ENCODE measurements at places on chromosomes 4 and X.

DNA sequence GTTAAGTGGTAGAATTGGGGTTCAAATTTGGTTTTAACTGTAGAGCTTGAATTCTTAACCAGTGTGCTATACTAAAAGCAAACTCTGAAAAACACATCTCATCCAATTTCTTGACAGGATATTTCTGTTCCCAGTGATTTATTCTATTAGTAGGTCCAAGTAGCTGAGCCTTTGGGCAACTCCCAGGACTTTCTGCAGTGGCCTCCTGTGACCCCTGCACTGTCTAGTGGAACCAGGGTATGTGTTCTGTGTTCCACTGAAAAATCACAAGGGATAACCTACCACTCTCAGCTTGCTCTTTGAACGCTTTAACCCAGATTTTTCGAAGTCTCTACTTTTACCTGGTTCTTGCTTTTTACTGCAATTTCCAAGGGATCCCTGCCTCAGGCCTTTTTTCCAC, 58.0 kb upstream of the SCOC start:
- no peak for DNase-seq

DNA sequence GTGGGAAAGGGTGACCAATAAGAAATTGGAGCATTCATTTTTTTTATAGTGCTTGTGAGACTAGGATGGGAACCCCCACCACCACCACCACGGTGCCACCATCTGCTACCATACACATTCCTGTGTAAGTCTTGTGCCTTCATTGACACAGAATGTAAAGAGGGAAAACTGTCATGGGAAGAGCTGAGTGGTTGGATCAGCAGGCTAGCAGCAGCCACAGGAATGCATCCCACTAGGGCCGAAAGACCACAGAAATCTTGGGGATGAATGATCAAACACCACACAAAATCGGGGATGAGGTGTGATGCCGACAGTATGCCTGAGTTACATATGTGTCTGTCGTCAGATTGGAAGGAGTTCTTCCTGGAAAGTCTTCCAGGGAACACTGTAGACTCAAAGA, 69.2 kb downstream of the SRPX start:
- peak; percentile 20 for DNase-seq

GRCh38 chr4:107733431-107733925, 13.4 kb upstream of the PAPSS1 start:
- no peak for DNase-seq

GRCh38 chr4:41290479-41290878, 33.8 kb downstream of the UCHL1 start:
- no peak for DNase-seq

- no peak for DNase-seq
Observed at GRCh38 chrX:43706786-43707370, 50.8 kb downstream of the MAOA start.

DNA sequence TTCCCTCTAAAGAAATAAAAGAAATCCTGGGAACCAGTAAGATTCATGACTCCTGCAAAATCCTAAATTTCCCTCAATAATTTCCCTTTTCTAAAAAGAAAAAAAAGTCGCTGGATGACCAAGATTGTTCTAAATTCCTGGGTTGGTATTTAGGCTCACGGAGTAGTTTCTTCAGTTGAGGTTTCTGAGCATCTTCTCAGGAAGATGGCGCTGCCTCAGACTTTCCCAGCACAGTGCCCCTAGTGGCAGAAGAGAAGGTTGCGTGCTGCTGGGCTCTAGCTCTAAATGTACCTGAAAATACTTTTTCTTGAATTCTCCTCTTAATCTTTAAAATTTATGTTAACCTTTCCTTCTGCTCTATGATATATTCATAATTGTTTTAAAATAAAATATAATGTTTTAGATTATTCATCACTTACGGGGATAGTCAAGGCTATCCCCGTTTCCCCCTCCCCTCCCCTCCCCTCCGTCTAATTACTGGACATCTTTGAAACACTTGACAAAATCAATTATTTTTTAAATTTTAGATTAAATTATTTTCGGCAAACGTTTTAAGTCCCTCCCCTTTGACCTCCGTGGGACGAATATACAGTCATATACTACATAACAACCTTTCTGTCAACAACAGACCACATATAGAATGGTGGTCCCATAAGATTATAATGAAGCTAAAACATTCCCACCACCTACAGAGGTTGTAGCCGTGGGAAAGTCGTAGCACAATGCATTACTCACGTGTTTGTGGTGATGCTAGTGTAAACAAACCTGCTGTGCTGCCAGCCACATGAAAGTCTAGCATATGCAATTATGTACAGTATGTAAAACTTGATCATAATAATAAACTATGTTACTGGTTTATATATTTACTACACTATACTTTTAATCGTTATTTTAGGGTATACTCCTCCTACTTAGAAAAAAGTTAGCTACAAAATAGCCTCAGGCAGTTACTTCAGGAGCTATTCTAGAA, 41.0 kb upstream of the GATB start:
- peak; percentile 87 for DNase-seq

DNA sequence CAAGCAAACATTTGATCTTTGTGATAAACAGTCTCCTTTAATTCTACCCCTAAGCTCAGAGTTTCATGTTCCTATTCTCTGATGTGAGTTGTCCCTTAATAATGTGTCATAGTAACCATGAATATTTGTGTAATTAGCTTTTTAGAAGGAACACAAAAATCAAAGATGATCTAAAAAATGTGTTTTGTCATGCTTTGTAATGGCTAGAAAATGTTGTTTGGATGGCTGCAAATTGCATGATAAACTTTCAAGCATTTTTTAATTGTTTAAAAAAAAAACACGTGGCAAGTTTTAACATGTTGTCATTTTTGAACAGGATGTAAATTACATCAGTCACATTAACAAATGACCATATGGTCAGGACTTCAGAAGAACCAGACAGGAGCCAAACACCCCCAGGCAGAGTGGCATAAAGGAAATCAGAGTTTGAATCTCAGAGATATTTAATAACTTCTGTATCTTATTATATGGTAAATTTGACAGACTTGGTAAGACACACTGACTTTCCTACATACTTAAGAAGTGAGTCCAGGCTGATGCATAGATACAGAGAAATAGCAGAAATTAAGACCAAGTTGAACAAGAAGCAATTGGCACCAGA, 223.9 kb upstream of the VEGFC start:
- peak; percentile 74 for DNase-seq

GRCh38 chrX:119759248-119759766, 919 bp downstream of the SOWAHD start:
- no peak for DNase-seq

- DNase-seq = peak; percentile 61
Observed at GRCh38 chr4:77201343-77201742, 44.3 kb downstream of the CCNG2 start.

DNA sequence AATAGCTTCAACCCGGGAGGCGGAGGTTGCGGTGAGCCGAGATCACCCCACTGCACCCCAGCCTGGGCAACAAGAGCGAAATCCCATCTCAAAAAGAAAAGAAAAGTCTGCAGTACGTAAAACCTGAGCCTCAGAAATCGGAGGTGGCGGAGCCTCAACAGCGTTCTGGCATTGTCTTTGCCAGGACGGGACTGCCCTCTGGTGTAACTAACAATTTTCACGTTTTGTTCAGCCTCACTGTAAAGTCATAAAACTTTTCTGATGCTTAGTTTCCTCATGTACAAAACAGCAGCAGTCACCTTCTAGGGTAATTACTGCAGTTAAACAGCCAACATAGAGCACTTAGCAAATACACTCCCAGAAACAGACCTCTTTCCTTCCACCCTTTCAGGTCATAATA, 121.7 kb downstream of the RBM47 start:
- peak; percentile 8 for DNase-seq

DNA sequence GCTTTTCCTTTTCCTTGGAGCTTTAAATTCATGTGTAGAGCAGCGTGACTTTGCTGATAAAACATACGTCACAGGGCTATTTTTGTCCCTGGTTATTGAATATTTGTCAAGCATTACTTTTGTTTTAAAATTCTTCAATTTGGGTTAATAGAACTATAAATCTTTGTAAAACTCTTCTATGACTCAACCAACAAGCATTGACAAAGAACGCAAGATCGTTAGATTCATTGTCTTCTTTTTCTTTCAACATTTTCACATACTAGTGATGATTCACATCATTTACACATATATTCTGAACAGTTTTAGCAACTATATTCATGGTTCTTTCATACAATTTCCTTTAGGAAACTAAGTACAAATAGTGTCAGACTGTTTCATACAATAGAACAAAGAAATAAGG, 72.0 kb upstream of the GPM6A start:
- peak; percentile 68 for DNase-seq

- no peak for DNase-seq
Observed at GRCh38 chr4:55326629-55327028, 19.4 kb upstream of the SRD5A3 start.

GRCh38 chrX:150225266-150225665, 137.9 kb upstream of the MAMLD1 start:
- no peak for DNase-seq

DNA sequence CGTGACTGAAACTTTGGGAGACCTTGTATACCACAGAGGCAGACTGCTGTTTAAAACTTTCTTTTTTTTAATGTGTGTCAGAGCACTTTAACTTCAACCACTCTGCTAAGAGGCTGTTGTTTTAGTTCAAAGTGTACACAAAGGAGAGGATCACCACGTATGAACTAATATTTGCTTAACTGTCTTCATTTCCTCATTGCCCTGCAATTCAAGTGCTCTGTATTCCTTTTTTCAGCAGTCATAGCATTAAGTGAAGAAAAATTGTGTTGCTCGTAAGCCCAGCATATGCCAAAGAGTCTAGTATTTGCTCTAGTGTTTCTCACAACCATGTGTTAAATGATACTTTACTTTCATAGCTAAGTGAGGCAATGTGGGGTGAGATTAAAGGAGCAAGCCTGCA, 63.0 kb upstream of the HHIP start:
- DNase-seq = no peak
